ENCODE measurements at places on chromosomes 7 and 10. TPM values are rescaled to one million over a fixed set of nuclear protein-coding genes. Genes with fewer than 3 reads are reported as not detected.

Gene ANXA8L1
- total RNA-seq: 34.6 TPM

- H3K27ac ChIP-seq: no peak overlapping the region
- H3K4me3 ChIP-seq: no peak overlapping the region
- H3K36me3 ChIP-seq: peaks cover 85% of the 10 kb centered on the region
- no peaks in the 10 kb centered on the region for H3K4me1 ChIP-seq
- no peak for DNase-seq
Measured at GRCh38 chr7:5339955-5340354, 57.2 kb downstream of the SLC29A4 start.

Gene ADAM8
- 20.3 TPM for total RNA-seq

Gene MET
- 69.6 TPM for total RNA-seq
